ENCODE measurements at places on chromosomes 6 and 20.

DNA sequence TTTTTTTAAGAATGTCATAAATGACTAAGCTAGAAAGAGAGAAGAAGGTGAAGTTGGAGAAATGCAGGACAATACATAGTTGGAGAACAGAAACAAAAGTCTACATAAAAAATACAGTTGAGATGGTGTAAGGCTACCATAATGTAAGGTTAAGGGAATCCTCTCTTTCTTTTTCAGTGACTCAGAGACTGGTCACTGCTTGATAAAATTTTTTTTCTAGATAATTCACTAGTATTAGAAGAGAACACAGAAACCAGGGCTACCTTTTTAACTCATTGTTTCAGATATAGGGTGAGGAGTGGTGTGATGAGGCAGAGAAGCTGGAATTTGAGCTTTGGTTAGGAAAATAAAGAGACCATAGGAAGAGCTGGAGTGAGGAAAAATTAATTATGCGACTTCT, 18.2 kb upstream of the EDN1 start:
- no peak for DNase-seq

DNA sequence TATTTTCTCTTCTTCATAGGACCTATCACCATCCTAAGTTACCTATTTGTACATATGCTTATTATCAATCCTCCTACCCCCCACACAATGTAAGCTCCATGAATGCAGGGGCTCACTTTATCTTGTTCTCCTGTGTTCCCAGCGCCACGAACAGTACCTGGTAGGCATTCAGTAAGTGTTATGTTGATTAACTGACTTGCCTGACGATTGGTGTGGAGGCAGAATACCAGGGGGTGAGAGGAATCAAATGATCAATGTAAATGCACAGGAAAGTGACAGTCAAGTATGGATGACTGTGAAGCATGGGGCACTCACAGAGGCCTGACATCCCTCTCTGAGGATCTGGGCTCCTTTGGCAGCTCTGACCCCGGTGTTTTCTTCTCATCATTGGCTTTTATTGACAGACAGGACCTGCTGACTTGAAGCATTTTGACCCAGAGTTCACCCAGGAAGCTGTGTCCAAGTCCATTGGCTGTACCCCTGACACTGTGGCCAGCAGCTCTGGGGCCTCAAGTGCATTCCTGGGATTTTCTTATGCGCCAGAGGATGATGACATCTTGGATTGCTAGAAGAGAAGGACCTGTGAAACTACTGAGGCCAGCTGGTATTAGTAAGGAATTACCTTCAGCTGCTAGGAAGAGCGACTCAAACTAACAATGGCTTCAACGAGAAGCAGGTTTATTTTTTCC, 6.1 kb upstream of the IFT52 start:
- DNase-seq = no peak

GRCh38 chr6:139917951-139918630, 543.6 kb upstream of the CITED2 start:
- no peak for DNase-seq

DNA sequence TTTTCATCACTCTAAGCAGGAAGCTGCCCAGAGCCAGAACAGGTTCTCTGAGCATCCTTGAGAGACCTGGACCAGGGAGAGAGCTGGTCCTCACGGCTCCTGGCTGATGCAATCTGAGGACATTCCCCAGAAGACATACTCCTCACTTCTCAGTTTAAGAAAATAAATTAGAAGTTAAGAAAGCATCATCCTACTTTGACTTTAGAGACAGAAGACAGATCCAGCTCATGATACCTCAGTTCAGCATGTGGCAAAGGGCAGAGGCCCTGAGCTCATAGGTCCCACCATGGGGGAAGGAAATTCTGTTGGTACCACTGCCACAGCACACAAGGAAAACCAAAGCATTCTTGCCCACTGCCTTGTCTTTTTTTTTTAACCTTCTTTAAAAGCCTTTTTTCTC, 378.1 kb upstream of the JARID2 start:
- no peak for DNase-seq

DNA sequence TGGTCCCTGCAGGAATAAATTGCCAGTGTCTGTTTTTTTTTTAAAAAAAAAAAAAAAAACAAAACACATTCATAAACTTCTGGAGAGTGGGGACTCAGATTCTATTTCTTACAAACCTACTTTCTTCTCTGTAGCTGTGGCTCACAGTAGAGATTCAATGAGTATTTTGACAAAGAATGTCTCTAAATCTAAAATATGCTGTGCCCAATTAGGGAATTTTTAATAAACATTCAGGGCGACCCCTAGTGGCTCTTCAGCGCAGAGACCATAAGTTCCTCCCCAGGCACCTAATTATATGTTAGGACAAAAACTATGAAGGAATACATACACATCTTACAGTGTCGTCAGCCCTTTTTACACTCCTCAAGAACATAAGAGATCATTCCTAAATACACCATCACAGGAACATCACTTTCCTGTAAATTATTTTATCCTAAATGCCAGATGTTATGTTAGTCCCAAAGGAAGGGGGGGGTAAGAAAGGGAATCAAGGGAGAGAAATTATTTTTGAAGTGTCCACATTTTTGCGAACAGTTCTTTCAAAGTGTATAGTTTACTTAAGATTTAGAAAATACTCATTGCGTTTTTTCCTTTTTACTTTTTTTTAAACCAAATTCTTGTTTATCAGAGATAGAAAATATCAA, 21.8 kb upstream of the NAA20 start:
- DNase-seq = no peak

DNA sequence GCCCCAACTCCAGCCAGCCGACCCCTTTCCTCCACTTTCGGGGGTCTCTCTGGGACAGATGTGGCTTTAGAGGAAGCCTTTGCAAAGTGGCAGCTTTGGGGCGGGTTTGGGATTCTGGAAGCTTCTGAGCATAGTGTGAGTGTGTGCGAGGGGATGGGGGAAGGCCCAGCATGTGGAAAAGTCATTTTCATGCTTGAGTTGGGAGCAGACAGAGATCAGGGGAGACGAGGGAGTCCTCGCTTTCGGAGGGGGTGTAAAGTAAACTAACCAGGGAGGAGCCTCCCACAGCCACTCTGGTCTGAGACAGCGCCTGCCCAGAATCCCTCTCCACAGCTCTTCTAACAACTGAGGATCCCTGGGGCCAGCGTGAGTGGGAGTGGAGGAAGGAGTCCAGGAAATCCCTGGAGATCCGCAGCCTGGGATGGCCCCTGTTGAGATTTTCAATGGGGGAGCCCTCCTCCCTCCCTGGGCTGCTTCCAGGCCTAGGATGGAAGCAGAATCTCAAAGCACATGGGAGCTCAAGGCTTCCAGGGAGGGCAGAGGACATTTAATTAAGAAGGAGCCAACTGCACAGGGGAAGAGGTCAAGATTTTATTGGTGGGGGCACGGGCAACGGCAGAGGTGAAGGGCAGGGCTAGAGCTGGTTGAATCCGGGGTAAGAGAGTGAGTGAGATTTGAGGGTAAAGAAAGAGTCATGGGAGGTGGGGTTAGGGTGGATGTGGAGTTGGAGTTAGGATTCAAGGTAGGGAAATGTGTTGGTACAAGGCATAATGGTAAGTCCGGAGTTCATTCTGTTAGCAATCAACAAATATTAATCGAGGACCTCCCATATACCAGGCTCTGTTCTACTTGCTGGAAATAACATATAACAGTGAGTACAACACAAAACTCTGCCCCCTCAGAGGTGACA, 102.3 kb upstream of the FOXP4 start:
- DNase-seq = no peak

DNA sequence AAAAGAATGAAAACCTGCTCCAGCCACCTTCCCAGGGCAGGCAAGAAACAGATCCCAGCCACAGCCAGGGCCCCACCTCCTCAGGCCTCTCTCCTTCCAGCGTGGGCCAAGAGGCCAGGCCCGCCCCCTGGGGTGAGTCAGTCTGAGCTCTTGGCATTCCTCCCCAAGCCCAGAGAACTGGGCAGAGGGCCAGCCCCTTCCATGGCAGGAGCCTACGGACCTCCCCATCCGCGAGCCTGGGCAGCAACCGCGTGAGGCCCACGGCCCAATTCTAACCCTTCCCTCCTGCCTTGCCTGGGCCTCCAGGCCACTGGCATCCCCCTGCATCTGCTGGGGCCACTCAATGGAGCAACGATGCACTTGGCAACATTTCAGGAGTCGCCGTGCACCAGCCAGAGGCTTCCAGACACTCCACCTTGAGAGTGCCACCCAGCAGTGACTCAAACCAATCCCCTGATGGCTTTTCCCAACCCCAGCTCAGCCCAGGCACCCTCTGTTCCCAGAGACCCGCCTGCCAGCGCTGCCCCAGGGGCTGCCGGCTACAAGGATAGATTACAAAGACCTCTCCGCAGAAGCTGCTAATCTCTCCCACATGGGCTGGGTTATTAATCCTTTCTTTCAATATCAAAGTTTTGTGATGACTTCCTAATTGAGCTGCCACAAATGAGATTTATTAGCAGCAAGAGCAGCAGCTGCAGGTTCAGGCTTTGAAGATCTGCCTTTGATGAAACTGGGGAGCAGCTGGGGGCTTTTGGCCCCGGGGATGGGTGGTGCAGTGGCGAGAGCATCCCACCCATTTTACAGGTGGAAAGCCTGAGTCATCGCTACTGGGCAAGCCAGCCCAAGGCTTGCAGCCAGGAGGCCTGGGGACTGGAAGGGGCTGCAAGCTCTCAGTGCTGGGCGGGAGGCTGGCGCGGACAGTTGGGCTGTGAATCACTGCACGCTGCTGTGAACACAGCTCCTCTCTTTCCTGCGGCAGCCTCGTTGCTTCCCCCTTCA, 85.7 kb downstream of the NFATC2 start:
- DNase-seq = no peak

DNA sequence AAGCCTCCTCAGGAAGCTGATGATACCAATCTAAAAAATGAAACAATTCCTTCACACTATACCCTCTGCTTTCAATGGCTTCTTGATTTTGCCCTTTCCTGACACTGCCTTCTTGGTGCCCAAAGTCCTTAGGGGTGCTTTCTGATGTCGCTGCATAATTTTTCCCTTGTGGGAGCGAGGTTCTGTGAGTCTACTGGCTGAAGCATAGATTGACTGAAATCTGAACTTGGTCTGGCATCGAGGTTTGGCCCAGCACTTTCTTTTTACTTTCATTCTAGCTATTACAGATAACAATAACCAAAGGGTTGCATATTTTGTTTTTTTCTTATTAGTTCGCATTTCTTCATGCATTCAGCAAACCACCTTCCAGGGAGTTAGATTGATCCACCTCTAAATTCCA, 65.8 kb downstream of the E2F3 start:
- no peak for DNase-seq

DNA sequence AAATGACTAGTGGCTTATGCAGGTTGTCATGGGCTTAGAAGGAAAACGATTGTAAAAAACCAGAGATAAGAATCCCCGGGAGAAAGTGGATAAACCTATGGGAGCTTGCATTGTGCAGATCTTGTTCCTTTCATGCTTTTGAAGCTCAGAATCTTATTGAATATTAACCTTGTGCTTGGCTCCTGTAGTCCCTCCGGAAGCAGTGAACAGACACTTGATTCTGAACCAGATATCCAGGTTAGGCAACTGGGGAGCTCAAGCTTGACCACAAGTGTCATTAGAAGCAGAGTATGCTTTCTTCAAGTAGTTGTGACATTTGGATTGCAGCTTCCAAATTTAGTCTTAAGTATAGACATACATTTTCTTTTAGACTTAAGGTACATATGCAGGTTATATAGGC, 212.6 kb upstream of the MOCS1 start:
- DNase-seq = no peak

GRCh38 chr6:105503641-105504040, 100.8 kb upstream of the PREP start:
- DNase-seq = no peak

DNA sequence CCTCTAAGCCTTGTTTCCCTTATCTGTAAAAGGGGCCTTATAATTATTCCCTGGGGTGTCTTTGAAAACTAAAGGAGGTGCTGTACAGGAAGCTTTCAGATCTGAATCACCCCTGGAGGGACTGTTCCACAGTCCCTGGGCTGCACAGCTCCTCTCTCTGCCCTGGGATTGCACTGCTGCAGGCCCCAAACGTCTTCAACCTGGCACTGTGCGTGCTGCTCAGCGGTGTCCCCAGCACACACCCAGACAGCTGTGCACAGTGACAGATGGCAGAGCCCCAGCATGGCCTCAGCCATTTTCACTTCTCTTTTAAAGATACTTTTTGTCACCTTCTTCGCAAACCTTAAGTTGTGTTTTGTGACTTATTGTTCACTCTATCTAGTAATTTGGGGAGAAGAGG, 50.7 kb upstream of the INSM1 start:
- no peak for DNase-seq

DNA sequence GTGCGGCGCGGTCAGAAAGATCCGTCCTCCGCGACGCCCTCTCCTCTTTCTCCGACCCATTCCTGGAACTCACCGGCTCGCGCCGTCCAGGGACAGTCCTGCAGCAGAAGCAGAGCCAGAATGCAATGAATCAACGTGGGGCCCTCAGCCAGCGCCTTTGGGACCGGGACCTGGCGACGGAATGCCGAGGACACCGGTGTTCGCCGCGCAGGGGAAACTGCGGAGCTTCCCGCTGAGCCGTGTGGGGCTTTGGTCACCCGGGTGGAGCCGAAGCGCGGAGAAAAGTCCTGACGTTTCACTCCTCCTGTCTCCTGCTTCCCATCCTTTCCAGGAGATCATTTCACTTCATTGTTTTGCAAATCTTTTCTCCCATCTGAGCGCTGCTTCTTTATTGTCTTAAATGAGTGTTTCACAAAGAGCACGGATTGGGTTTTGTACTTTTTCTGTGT, 26.5 kb downstream of the ULBP1 start:
- no peak for DNase-seq

DNA sequence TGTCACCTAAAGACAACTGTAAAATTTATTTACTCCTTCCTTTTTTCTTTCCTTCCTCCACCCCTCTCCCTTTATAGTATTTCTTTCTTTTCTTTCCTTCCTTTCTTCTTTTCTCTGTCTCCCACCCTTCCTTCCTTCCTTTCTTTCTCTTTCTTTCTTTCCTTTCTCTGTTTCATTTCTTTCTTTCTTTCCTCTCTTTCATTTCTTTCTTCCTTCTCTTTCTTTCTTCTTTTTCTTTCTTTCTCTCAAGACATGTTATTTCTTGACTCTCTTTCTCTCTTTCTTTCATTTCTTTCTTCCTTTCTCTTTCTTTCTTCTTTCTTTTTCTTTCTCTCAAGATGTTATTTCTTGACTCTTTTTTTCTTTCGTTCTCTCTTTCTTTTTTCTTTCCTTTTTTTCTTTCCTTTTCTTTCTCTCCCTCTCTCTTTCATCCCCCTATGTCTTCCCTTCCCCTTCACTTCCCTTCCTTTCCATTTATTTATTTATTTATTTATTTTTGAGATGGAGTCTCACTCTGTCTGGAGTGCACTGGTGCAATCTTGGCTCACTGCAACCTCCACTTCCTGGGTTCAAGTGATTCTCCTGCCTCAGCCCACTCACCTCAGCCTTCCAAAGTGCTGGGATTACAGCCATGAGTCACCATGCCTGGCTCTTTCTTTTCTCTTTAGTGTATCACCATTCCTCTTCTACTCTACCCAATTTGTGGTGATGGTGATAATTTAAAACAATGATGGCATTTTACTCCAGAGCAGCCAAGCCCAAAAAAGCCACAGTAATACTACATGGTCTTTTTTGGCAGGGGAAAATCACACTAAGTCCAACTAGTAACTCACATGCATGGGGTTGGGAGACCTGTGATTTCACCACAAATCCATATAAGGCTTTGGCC, 188.2 kb downstream of the ADGRG6 start:
- no peak for DNase-seq

All from activated naive CD8-positive, alpha-beta T cell treated with anti-CD3 and anti-CD28 coated beads, Interleukin-2, amount 50 U/mL, for 16 hours (primary cell).